Posterior vena cava (tissue), 2 donors: ENCODE measurements at places on chromosomes 4 and X. TPM values are rescaled to one million over a fixed set of nuclear protein-coding genes. Genes with fewer than 3 reads are reported as not detected.

- no peak for DNase-seq
Measured at GRCh38 chrX:15314472-15314871, 968 bp downstream of the ASB11 start.

DNA sequence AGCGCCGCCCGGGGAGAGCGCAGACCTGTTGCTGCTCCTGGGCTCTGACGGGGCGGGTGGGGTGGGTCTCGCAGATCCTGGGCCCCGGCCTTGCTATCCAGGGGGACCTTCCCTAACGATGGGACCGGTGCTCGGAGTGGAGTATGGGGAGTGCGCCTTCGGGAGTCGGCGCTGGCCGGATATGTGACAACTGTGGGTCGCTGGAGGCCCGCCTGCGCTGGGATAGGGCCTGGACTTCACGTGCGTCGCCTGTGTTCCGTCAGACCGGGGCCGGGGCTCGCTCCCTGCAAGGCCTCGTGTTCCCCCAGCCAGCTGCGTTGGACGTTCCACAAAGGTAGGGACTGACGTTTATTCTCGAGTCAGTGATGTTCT, 1.3 kb downstream of the TBL1X start:
- DNase-seq, result peak; percentile 86

- DNase-seq, result no peak
Measured at GRCh38 chr4:73612032-73612431, 8.2 kb downstream of the RASSF6 start.

DNA sequence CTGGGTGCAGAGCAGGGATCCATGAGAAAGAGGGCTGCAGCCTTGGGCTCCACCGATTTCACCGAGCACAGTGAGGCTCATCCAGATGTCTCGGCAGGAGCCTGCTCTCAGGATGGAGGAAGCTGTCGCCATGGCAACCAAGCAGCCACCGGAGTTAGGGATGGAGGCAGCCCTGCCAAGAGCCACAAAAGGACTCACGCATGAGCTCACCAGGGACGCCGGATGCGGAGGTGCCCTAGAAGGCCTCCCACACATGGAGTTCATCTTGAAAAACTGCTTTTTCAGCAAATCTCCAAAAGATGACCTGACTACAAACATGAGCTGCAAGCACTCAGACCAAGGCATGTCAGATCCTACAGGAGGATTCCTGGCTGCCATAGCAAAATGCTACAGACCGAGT, 90.7 kb downstream of the WFS1 start:
- peak; percentile 68 for DNase-seq

DNA sequence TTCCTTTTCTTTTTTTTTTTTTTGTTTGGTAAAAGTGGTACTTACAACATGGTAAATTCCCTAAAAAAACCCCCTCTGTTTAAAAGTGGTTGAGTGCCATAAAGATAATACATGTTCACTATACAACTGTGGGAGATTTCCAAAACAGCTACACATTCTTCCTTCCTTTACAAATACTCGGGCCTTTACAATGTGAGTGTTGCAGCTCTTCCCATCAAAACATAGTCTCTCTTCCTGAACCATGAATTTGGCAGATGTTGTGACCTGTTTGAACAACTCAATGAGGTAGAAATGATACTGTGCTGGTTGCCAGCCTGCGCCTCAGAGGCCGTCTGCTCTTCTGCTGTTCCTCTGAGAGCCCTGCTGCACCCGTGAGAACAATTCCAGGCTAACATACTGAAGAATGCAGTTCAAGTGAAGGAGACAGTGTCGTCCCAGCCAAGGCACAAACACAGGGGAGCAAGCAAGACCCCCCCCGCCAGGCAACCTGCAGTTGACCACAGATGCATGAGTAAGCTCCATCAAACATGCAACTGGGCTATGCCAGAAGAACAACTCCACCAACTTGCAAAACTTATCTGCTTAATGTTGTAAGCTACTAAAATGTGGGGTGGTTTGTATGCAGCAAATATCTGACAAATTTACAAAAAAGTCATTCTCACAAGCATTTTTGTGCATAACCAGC, 645.0 kb downstream of the PCDH7 start:
- peak; percentile 59 for DNase-seq

- no peak for DNase-seq
Measured at GRCh38 chr4:76996445-76996844, 46.9 kb downstream of the SEPTIN11 start.

DNA sequence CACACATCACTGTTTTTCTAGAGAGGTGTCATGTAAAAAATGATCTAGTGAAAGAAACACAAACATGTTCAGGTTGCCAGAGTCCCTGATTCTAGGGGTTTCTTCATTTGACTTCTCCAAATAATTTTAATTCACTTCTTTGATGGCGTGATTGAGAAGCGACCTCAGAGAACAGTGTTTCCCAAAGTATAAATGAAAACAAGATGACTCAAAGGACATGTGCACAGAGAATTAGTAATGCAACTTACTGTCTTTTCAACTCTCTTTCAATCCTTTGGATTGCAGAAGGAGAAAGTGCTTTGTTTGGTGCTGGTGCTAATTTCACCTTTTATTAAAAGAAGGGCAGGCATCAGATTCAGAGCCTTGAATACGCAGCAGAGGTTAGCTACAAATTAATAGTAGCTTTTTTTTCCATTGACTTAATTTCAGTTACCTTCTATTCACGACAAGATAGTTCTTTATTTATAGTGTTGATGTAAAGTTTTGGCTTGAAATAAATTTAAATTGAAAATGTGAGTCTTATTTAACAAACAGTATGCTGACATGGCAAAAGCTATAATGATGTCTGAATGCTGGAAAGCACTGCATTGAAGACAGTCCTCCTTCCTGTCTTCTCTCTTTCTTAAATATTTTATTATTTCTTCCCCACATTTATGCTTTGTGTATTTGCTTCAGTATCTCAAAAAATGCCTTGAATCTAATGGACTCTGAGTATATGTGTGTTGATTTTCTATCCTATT, 85.1 kb downstream of the SLC10A7 start:
- DNase-seq, result no peak

GRCh38 chr4:117623326-117623725, 411.0 kb upstream of the NDST3 start:
- no peak for DNase-seq

Gene LPAR4
- 1.6 TPM for total RNA-seq

Gene CSTF2
- total RNA-seq, result 9.3 TPM
